ENCODE measurements at places on chromosomes 3 and 15.

DNA sequence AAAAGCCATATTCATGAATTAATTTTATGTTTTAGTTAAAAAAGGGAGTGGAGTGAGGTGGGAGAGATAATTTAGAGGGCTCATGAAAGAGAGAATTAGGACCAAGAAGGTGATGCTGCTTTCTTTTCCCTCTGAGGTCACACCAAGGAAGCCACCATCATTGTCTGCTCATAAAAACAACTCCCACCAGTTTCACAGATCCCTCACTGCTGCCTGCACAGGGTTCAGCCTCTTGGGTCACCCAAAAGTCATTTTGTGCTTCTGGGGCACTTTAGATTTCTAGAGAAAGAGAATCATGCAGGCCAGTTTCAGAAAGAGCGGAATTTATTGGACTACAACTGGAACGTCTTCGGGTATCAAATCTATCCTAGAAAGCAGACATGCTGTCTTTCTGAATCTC is 241.4 kb upstream of the EOMES start:
- no peak overlapping the region for H3K4me3 ChIP-seq
- H3K4me1 ChIP-seq, result peaks cover 5% of the 10 kb centered on the region
- H3K36me3 ChIP-seq, result no peaks in the 10 kb centered on the region
- no peak for DNase-seq
- no peaks in the 10 kb centered on the region for H3K27me3 ChIP-seq
- no peak overlapping the region for H3K27ac ChIP-seq

DNA sequence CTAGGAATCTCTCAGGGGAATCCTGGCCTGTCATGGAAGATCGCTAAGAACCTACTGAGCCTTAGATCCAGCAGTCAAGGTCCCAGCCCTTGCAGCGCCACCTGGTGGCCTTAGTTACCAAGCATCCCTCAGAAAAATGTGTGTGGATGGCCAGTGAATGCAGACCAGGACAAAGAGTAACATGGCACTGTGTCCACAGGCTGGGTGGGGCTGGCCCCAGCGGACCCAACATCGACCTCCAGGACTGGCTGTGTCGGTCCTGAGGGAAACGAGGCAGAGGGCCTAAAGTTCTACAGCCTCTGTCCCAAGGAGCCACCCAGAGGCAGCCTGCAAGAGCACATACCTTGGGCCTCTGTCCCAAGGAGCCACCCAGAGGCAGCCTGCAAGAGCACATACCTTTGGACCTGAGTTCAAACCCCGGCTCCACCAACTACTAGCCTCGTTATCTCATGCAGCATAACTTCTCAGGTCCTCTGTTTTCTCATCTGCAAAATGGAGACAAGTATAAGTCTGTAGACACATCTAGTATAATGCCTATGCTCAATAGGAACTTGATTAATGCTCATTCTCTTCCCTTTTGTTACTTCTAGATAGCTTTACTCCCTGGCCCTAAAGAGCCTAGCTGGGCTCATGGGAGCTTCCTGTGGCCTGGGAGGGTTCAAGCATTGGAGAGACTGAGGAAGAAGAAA is 57.5 kb upstream of the HERC1 start:
- peak overlapping the region; percentile 68 for H3K4me3 ChIP-seq
- peak; percentile 92 for DNase-seq
- H3K27me3 ChIP-seq, result no peaks in the 10 kb centered on the region
- peak overlapping the region; percentile 27 for H3K27ac ChIP-seq
- peaks cover 53% of the 10 kb centered on the region for H3K4me1 ChIP-seq

- H3K4me1 ChIP-seq, result peaks cover 6% of the 10 kb centered on the region
- no peak within 1 kb of the TSS for H3K4me3 ChIP-seq
- peaks cover 66% of the 10 kb centered on the region for H3K27me3 ChIP-seq
- no peaks in the 10 kb centered on the region for H3K36me3 ChIP-seq
- DNase-seq, result peak; percentile 61
Measured at GRCh38 chr3:181711325-181712135, at the start of gene SOX2. SOX2 (plus strand) TSS chr3:181711925; CDS start chr3:181712361, 436 bp downstream.

DNA sequence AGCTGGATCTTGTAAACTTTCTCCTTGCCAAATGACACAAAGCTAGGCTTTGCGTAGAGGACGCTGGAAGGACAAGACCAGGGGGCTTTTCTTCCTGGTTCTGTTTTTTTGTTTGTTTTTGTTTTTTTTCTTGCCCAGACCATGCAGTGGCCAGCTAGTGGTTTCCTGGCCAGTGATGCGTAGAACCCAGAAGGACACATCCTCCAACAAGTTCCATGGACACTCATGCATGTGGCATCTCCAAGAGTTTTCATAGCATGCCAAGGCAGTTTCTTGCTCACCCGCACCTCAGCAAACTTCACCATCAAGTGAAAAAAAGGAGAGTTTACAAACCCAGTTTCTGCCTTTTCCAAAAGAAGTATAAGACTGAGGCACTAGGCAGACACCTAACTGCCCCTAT is 46.1 kb upstream of the TMCO5A start:
- no peak overlapping the region for H3K27ac ChIP-seq
- H3K4me1 ChIP-seq, result no peaks in the 10 kb centered on the region
- DNase-seq, result no peak
- no peak overlapping the region for H3K4me3 ChIP-seq
- H3K27me3 ChIP-seq, result no peaks in the 10 kb centered on the region
- H3K36me3 ChIP-seq, result no peaks in the 10 kb centered on the region

GRCh38 chr3:72641684-72642083 is 206.6 kb downstream of the SHQ1 start:
- no peak overlapping the region for H3K27ac ChIP-seq
- no peaks in the 10 kb centered on the region for H3K36me3 ChIP-seq
- no peak overlapping the region for H3K4me3 ChIP-seq
- H3K4me1 ChIP-seq, result peaks cover 7% of the 10 kb centered on the region
- no peak for DNase-seq
- H3K27me3 ChIP-seq, result no peaks in the 10 kb centered on the region

- H3K36me3 ChIP-seq, result no peaks in the 10 kb centered on the region
- H3K27ac ChIP-seq, result no peak overlapping the region
- no peak overlapping the region for H3K4me3 ChIP-seq
- peaks cover 12% of the 10 kb centered on the region for H3K27me3 ChIP-seq
- H3K4me1 ChIP-seq, result no peaks in the 10 kb centered on the region
Measured at GRCh38 chr15:57387564-57388076, 11.3 kb downstream of the CGNL1 start.

- peak overlapping the region; percentile 97 for H3K27ac ChIP-seq
- peak overlapping the region; percentile 97 for H3K4me3 ChIP-seq
- no peaks in the 10 kb centered on the region for H3K27me3 ChIP-seq
- peak; percentile 91 for DNase-seq
- peaks cover 45% of the 10 kb centered on the region for H3K4me1 ChIP-seq
- H3K36me3 ChIP-seq, result peaks cover 36% of the 10 kb centered on the region
Measured at GRCh38 chr15:68817304-68818065, 3.2 kb downstream of the ANP32A start.

DNA sequence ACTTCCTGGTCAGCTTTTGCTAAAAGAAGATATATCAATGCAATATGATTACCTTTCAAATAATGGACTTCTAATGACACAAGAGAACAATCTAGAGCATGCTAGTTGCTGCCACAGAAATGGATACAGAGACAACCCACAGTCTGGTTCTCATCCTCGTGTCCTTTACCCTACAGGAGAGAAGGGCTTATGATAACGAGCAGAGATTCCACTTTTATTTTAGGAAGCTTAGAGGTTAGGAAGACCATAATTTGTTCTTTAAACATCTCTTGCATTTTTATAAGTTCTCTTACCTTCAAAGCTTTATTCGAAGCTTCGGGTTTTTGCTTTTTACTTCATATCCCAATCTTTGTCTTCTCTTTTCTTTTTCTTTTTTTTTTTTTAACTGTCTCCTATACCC is 39.1 kb downstream of the FILIP1L start:
- H3K27me3 ChIP-seq, result no peaks in the 10 kb centered on the region
- H3K4me1 ChIP-seq, result peaks cover 54% of the 10 kb centered on the region
- peaks cover 13% of the 10 kb centered on the region for H3K36me3 ChIP-seq

GRCh38 chr3:138184994-138185393 is 2.1 kb upstream of the ARMC8 start:
- H3K4me3 ChIP-seq, result no peak overlapping the region
- H3K27me3 ChIP-seq, result peaks cover 23% of the 10 kb centered on the region
- DNase-seq, result no peak
- peaks cover 28% of the 10 kb centered on the region for H3K4me1 ChIP-seq
- H3K36me3 ChIP-seq, result peaks cover 4% of the 10 kb centered on the region

- no peaks in the 10 kb centered on the region for H3K27me3 ChIP-seq
- no peak overlapping the region for H3K4me3 ChIP-seq
- peaks cover 5% of the 10 kb centered on the region for H3K36me3 ChIP-seq
- H3K27ac ChIP-seq, result no peak overlapping the region
Measured at GRCh38 chr15:71937650-71938311, 127.4 kb downstream of the NR2E3 start.

- H3K27me3 ChIP-seq, result no peaks in the 10 kb centered on the region
- H3K36me3 ChIP-seq, result peaks cover 5% of the 10 kb centered on the region
- no peaks in the 10 kb centered on the region for H3K4me1 ChIP-seq
- no peak for DNase-seq
Measured at GRCh38 chr3:72150634-72151412, 365.9 kb upstream of the PROK2 start.

- H3K4me1 ChIP-seq, result no peaks in the 10 kb centered on the region
- no peak for DNase-seq
- no peak overlapping the region for H3K27ac ChIP-seq
- H3K27me3 ChIP-seq, result peaks cover 26% of the 10 kb centered on the region
Measured at GRCh38 chr3:186327912-186328487, 34.0 kb downstream of the DGKG start.

- no peak for DNase-seq
- peaks cover 13% of the 10 kb centered on the region for H3K36me3 ChIP-seq
- peaks cover 49% of the 10 kb centered on the region for H3K4me1 ChIP-seq
- no peaks in the 10 kb centered on the region for H3K27me3 ChIP-seq
Measured at GRCh38 chr15:64630396-64631107, 144.8 kb downstream of the RBPMS2 start.

DNA sequence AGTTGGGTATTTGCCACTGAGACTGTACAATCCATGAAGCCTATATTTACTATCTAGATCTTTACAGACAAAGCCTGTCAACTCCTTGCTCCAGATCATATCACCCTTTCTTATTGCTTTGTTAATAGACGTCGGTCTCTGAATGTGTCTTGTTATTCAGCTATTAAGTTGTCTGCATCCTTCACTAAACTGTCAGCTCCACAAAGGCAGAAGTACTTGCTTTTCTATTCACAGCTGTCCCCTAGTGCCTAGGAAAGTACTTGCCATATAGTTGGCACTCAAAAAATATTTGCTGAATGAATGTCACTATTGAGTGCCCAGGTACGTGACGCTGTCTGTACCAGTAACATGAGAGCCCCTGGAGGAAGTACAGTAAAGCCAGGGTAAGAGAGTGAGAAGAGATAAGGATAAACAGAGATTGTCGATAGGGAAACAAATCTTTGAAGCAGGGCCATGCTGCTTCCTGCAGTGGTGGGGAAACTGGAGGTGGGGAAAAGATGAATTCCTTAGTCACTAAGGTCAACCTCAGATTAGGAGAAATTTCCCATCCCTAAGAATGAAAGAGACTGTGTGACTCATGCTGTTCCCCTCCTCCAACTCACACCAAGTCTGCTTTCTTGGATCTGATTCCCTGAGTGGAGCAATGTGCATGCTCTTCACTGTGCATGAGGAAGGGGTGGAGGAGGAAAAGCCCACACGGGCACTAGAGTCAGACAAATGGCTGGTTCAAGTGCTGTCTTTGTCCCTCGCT is 36.3 kb downstream of the PRICKLE2 start:
- H3K4me3 ChIP-seq, result no peak overlapping the region
- H3K27ac ChIP-seq, result no peak overlapping the region
- H3K4me1 ChIP-seq, result no peaks in the 10 kb centered on the region
- DNase-seq, result no peak

DNA sequence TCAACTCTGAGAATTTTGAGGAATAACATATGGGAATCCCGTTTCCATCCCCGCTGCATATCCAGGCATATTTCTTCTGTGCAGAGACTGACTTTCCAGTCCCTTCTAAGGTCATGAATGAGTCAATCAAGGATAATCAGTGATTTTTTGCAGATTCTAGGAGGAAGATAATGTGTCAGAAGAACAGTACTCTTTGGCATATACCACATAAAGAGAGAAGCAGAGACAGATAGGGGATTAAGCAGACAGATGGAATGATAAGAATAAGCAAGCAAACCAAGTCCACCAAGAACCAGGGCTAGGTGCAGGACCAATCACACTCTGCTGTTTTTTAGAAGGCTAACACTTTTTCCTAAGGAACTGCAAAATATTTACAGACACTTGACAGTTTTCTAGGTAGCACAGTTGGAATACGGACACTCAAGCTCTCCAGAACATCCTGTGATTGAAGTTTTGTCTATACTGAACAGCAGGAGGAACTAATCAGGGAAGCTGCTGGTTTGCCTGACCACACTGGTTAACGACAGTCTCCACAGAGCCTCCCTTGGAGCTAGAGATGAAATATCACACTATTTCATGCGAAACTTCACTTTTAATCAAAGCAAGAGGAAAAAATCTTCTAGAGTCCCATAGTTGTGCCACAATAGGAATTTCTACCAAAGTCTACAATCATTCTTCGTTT is 450.0 kb upstream of the KCNMB2 start:
- peaks cover 20% of the 10 kb centered on the region for H3K4me1 ChIP-seq
- no peaks in the 10 kb centered on the region for H3K36me3 ChIP-seq
- no peak overlapping the region for H3K27ac ChIP-seq
- no peak for DNase-seq

GRCh38 chr3:67302489-67302888 is 304.4 kb downstream of the KBTBD8 start:
- H3K27ac ChIP-seq, result no peak overlapping the region
- DNase-seq, result no peak
- no peaks in the 10 kb centered on the region for H3K4me1 ChIP-seq
- H3K27me3 ChIP-seq, result peaks cover 3% of the 10 kb centered on the region
- no peaks in the 10 kb centered on the region for H3K36me3 ChIP-seq

DNA sequence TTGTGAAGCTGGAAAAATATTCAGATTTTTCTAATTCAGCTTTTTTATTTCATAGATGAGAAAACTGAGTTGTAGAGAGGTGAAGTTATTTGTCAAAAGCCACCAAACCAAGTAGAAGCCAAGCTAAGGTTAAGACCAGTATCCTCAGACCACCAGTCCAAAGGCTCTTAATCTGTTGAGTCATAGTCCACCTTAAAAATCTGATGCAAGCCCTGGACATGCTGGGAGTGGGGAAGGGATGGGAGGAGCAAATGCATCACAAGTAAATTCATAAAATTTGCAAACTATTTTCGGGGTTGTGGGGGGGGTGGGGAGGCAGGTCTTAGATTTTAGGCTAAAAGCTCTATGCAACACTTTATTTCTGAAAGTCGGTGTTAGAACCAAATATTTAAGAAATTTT is 307.7 kb upstream of the SEMA6D start:
- no peaks in the 10 kb centered on the region for H3K36me3 ChIP-seq
- H3K27ac ChIP-seq, result no peak overlapping the region
- no peak overlapping the region for H3K4me3 ChIP-seq
- no peaks in the 10 kb centered on the region for H3K27me3 ChIP-seq
- no peaks in the 10 kb centered on the region for H3K4me1 ChIP-seq

DNA sequence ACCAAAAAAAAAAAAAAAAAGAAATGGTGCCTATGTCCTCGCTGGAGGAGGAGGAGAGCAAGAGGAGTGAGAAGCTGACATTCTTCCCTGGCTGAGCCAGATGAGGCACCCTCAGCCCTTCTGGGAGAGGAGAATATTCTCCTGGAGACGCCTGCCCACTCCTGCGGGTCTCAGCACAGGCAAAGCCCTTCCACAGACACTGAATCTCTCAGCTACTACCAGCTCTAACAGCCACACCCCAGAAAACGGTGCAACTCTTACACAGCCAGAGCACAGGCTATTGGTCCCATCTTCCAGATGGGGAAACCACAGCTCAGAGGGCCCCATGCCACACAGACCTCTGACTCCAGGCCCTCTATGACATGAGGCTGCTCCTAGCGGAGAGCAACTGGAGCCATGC is 5.7 kb downstream of the RASL12 start:
- H3K27me3 ChIP-seq, result peaks cover 30% of the 10 kb centered on the region
- no peaks in the 10 kb centered on the region for H3K4me1 ChIP-seq
- no peak overlapping the region for H3K4me3 ChIP-seq
- no peak overlapping the region for H3K27ac ChIP-seq
